ENCODE measurements at places on chromosomes 7 and 10.

GRCh38 chr10:15652117-15652516 lies 67.6 kb downstream of the ITGA8 start:
- DNase-seq: no peak

DNA sequence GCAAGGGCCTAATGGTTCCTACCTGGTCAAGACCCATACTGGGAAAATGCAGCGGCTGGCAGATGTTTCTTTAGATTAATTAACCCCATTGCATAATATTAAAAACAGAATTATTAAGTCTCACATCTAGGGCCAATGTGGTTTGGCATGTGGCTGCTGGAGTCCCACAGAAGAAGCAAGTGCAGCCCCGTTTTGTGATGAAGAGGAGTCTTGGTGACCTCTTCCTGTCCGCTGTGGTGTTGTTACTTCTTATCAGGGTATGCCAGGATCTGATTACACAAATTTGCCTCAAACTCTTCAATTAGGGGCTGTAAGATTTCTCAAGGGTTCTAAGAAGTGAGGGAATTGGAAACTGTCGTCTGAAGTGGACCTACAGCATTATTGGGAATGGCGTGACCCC lies 240.3 kb downstream of the SEC23IP start:
- DNase-seq: no peak

DNA sequence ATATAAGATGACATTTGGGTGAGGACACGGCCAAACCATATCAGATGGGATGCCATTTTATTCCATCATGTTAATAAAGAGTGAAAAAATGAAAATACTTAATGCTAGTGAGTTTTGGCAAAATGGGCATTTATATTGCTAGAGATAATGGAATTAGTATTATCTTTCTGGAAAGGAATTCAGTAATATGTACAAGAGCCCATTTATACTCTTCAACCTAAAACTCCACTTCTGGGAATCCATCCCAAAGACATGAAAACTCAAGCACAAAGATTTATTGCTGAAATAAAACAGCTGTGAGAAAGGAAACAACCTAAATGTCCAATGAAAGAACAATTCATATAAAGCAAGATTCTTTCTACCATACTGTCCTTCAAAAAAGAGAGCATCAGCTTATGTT lies 96.0 kb upstream of the TMEM168 start:
- DNase-seq: no peak

DNA sequence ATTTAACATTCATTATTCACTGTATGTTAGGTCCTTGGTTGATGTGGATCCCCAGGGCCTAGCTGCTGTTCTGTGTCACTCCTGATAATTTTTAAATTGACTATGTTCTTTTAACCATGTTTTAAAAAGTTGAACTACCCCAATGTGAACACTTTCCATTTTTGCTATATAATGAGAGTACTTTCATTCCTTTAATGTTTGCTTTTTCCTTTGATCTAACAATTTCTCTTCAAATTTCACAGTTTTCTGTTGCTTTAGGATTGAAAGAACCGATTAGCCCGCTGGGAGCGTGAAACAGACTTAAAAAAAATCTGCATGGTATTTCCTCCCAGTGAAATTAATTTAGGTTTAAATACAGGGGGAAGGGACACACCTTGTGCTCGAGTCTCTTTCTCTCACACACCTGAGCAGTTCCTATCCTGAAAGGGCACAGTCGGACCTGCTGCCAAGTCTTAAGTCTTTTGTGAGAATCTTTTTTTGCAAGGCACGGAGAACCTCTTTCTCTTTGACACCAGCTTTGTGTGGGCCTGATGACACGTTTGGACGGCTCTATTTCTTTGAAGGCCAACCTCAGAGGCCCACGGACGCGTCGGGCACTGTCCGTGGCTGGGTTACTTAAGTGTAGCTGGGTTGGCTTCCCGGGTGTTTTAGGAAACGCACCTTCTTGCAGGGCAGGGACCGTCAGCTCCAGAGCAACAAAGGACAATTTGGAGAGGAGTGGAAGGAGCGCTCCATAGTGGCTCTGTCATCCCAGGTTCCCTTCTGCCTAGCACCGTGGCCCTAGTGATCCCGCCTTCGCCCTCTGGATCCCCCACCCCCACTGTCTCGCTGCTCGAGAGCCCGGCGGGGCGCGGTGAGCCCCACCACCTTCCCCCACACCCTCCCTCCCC lies 1.0 kb upstream of the CHN2 start:
- DNase-seq: no peak

- DNase-seq: no peak
These were observed 199.0 kb downstream of the PPP1R9A start for GRCh38 chr7:95106401-95106800.

DNA sequence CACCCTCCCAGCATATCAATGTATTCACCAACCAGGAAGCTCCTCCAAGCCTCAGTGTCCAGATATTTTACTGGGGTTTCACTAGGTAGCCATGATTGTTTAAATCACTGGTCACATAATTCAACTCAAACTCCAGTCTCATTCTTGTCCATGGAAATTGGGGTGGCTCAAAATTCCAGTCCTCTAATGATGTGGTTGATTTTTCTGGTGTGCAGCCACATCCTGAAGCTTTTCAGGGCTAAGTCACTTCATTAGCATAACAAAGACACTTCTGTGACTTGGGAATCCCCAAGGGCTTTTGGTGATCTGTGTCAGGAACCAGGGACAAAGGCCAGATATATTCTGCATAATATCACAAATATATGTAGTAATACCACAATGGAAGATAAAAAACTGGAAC lies 786.9 kb upstream of the IGFBP3 start:
- no peak for DNase-seq

- no peak for DNase-seq
These were observed 122.4 kb upstream of the PCBD1 start for GRCh38 chr10:71010730-71011129.

- DNase-seq: no peak
These were observed 76.0 kb downstream of the ITGB1 start for GRCh38 chr10:32882076-32882475.

- no peak for DNase-seq
These were observed 51.0 kb downstream of the ATXN7L1 start for GRCh38 chr7:105825371-105825770.

GRCh38 chr7:77481615-77482014 lies 55.5 kb upstream of the PTPN12 start:
- no peak for DNase-seq

DNA sequence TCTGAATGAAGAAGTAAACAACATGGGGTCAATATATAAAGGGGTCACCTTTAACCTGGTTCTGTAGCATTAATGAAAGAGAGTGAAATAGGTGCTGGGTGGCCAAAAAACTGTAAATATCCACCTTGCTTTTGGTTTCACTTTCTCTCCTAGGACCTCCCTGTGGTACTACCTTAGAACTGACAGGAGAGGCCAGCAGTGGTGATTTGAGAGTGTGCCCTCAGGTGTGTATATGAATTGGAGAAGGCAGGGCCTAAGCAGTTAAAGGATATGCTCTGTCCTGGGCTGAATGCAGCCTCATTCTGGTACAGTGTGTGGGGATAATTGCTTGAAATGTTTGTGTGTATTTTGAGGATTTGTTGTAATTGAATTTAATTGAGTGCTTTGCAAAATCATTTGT lies 62.0 kb downstream of the BBS9 start:
- no peak for DNase-seq

DNA sequence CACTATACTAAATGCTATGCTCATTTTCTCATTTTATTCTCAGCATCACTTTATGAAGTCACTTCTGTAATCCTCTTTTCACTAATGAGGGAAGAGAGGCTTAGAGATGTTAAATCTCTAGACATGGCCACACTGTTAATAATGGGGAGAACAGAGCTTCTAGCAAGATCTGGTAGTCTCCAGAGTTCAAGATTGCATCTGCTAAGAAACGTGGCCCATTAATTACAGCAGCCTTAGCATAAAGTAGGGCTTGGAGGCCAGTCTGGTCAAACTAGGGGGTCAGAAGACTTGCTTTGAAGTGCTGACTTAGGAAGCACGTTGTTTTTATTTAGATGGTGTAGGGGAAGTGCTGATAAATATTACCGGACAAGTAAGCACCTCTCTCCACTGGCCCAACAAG lies 29.3 kb downstream of the ARL4A start:
- no peak for DNase-seq

DNA sequence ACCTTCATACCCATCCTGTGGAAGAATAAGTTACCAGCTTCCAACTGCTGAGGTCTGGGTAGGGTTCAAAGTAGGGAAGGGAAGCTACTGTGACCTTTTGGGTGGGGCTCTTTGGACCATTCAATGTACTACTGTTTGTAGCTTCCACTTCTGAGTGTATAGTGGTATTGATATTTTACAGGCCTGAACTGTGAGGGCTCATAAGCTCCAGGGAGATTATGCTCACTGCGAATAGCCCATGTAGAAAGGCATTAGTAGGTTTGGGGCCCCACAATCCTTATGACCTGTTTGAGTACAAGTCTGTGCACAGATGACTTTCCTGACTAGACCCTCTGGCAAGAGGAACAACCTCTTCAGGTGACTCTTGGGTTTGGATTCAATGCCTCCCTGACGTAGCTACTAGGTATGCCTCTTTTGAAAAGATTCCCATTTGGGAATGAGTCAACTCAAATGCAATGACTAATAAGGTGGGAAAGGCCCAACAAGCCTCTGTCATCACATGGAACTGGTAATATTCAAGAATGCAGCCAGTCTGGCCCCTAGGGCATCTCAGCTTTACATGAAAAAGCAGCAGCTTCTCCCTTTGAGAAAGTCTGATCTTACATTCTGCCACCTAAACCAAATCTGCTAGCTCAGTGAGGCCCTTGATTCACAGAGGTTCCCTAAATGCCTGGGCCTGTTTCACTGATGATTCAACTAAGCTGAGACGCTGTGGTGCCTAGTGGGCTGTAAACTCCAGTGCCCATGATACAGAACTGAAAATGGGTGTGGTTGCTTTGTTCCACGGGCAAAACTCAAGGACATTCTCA lies 79.8 kb downstream of the ABI1 start:
- no peak for DNase-seq

DNA sequence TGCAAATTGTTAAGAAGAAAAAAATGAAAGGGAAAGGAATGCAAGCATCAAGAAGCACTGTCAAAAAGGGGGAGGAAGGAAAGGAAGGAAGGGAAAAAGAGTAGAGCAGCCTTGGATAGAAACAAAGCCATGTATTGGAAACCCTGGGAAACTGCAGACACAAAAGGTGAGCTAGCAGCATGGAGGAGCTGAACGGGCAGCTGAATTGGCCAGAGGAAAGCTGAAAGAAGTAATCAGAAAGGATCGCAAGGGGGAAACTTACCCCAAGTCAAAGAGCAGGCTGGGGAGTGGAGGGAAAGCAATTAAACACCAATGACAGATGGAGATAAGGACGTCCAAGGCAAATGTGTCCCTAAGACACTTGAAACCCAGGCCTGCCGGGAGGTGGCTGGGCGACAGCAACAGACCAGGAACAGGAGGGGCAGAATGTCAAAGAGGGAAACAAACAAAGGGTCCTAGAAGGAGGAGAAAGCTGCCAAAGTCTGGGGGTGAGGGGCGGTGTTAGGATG lies 93.8 kb upstream of the SVIL start:
- DNase-seq: no peak

GRCh38 chr7:37916673-37917660 lies at the start of gene SFRP4:
Gene SFRP4 (minus strand): TSS chr7:37916817. CDS start chr7:37916537, 280 bp downstream.
- no peak for DNase-seq

DNA sequence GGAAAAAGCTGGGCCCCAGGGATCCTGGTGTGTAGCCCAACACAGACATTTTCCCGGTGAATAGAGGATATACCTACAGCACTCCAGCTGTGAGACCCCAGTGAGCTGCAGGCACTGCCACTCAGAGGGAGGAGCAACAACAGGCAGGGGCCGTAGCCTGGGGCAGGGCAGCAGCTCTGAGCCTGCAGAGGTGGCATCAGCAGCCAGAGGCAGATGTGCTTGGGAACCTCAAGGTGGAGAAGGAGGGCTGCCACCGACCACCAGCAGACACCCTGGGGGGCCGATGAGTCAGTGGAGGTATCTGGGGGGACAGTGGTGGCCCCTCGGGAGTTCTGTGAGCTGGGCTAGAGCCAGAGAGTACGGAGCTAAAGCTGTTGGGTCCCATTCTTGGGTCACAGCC lies 110.2 kb upstream of the GDF10 start:
- DNase-seq: no peak

DNA sequence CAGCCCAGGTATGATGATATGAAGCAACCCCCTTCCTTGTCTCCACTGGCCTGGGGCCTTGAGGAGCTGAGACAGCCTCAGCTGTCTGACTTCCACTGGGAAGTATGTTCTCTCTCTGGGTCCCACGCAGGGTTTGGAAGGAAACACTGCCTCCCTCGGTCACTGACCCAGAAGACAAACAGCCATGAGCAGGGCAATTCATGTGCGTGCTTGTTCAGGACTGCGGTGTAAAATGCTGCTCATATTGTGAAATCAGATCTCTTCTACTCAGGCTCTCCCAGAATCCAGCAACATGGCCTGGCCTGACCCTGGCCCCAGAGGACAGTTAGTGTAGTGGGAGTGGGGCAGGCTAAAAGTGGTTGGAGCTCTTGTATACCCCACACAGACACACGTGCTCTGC lies 2.8 kb downstream of the CLCN1 start:
- no peak for DNase-seq

- no peak for DNase-seq
These were observed 135.4 kb downstream of the KIF20B start for GRCh38 chr10:89836840-89837164.

GRCh38 chr7:144830024-144830785 lies 5.6 kb downstream of the TPK1 start:
- DNase-seq: no peak

DNA sequence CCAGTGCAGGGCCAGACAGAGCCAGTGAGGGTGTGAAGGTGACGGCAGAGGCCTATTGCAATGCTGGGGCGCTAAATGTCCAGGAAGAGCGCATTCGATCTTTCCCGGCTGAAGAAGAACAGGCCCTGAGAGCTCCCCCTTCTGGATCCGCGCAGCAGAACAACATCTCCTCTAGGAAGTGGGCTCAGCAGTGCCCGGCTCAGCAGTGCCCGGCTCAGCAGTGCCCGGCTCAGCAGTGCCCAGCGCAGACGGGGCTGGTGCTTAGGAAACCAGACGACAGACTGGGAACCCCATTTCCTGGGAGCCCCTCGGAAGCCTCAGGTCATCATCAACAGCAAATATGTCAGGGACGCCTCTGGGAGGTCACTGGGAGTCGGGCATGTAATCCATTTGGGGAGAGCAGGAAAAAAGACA lies 4.7 kb upstream of the NOS3 start:
- DNase-seq: no peak

GRCh38 chr7:70595755-70596597 lies 536.0 kb upstream of the GALNT17 start:
- no peak for DNase-seq

DNA sequence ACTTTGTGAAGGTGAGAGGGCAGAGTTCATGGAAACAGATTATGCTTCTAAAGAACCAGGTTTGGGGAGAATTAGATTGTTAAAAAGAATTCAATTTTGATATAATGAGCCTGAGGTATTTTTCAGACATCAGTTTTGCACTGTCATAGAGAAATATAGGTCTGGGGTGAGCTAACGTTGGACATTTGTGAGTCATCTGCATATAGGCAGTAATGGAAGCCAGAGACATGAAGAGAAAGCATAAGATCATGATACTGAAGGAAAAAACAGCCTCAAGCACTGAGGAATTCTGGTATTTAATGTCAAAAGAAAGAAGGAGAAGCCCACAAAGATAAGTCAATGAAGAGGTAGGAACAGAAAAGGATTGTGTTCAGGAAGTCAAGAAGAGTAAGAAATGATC lies 32.4 kb upstream of the COL1A2 start:
- DNase-seq: no peak

Data from GM18507 (cell line).